ENCODE measurements at places on chromosomes 6 and 20.

DNA sequence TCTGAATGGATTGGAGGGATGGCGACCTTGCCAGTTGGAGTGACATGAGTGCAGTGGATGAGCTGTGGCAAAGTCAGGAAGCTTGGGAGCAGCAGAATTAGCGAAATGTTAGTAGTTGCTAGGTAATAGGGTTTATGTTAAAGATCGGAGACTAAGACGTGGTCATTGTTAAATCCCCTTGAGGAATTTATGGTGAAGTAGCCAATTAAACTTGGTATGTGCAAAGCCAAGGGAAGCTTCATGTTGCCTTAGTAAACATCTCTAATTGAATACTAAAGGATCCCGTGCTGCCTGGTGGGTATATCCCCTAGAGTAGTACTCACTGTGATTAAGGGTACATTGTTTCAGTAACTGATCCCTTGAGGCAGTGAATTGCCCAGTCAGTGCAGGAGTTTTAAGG, 106.0 kb downstream of the PRIM2 start:
- DNase-seq: no peak

- DNase-seq: no peak
Measured at GRCh38 chr6:89853068-89853467, 23.4 kb downstream of the CASP8AP2 start.

GRCh38 chr6:30463242-30463641, 26.1 kb upstream of the HLA-E start:
- no peak for DNase-seq

DNA sequence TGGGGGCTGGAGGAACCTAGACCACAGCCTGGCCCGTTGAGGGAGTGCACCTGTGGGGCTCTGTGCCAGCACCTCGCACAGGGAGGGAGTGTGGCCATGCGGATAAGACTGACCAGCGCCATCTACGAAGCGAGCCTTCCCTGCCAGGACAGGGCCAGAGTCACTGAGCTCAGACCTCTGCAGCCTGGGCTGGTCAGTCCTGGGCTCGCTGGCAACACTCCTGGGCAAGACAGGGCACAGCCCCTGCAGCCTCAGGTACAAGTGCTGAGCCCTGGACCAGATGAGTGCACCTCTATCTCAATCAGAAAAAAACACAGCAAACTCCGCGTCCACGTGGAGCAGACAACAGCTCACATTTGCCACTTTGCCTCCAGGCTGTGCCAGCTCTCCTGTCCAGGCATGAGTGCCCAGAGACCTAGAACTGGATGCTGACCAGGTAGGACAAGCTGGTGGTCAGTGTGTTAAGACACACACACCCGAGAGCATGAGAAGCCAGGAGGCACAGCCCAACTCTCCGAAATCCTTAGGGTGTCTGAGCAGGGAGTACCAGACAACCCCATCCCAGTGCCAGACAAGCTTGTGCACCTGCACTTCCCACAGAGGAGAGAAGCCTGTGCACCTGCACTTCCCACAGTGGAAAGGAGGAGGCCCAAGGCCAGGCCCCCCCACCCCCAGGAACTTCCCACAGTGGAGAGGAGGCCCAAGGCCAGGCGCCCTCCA, 4.9 kb downstream of the ARFRP1 start:
- no peak for DNase-seq

- no peak for DNase-seq
Measured at GRCh38 chr6:31423550-31423949, 20.2 kb downstream of the MICA start.

DNA sequence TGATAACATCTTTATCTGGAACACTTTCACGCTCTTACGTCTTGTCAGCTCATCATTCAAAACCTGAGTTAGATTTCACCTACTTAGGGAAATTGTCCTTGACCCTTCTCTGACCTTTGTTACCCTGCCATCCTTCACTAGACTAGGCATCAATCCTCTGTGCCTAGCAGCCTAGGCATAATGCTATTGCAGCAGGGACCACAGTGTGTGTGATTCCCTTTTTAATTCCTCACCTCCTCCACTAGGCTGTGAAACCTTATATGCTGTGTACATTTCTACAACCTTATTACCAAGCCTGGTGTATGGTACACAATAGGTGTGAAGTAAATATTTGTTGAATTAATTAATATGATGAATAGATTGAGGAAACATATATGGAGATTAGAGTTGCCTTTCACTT, 66.7 kb upstream of the DEFB112 start:
- DNase-seq: no peak

Data from NCI-H2171 (cell line).